Psoas muscle (tissue), 8 donors: ENCODE measurements at places on chromosomes 11 and 22.
A peak's percentile ranks its signal among the peaks of the same experiment; 100 is the strongest.

DNA sequence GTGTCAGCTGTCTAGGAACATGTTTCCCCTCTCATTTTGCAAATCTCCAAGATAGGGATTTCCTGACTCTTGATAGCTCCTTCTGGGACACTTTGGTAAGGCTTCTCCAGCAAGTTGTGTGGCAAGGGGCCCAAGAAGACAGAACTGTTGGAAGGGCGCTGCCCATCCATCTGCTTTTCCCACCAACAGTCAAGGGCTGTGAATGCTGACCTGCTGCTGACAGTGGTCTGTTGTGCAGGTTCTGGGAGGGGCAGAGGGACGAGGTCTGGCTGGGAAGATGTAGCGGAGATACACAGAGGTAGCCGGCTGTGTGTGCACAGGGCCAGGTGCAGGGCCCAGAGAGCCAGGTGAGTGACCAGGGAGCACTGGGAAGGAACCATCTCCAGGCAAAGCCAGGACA lies 12.2 kb downstream of the BCR start:
- DNase-seq, result no peak

DNA sequence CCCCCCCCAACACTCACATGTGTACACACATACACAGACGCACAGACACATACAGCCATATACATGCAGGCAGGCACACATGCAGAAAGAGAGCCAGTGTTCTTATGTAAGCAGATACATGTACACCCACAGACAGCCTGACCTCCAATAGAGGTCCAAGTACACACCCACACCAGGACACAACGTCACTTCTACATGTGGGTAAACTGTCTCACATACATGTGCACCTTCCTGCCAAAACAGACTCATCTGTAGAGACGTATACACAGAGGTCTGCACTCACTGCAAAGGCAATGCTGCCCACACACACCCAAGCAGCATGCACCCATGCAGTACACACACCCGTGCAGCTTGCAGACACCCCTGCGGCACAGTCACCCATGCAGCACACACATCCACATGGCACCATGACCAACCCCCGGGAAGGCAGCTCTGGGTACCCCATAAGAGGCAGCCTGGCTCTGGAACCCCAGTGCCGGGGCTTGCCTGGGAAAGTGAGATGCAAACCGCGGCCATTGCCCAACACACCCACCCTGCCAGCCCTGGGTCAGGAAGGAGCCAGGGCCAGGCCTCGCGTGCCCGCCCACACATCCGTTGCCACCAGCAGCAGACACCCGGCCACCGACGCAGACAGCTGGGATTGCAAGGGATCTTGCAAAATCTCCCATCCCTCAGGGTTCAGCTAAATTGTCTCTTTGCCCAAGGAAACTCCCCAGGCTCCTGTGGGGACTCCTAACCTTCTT lies 10.1 kb downstream of the CASTOR1 start:
- DNase-seq, result peak; percentile 65

DNA sequence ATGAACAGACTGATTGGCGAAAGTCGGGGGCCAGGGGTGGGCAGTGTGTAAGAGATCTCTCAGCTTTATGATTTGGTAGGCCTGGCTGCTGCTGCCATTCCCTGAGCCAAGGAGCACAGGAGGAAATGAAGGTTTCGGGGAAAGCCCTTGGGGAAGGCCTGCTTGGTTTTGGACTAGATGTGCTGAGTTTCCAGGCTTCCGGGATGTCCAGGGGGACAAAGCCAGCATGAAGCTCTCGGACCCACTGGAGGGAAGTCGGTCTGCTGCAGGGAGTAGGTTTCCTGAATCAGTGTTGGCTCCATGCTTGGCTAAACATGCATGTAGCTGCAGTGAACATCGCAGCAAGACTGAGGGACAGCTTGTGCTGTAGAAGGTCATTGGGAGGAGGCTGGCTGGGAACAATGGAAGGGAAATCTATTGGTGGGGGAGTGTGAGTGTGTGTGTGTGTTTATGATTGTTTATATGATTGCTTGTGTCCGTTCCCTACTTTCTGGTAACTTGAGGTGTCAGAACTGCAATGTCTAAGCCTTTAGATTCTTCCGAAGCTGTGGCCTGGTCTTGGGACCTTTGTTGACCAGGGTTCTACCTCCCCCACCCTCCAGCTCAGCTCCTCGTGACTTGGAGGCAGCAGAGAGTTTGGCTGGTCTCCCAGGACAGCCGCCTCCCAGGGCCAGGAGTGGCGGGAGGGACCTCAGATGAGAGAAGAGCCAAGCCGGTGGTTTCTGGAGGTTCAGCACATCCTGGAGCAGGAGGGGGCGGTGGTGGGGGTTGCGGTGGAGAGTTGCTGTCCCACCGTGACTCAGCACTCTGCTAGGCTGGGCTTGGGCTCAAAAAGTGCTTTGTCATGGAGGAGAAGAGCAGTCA lies 4.0 kb upstream of the FTH1 start:
- peak; percentile 98 for DNase-seq

GRCh38 chr11:87351676-87352075 lies 313.9 kb downstream of the TMEM135 start:
- DNase-seq, result no peak

GRCh38 chr22:38286915-38287669 lies 14.3 kb upstream of the TMEM184B start:
- no peak for DNase-seq

DNA sequence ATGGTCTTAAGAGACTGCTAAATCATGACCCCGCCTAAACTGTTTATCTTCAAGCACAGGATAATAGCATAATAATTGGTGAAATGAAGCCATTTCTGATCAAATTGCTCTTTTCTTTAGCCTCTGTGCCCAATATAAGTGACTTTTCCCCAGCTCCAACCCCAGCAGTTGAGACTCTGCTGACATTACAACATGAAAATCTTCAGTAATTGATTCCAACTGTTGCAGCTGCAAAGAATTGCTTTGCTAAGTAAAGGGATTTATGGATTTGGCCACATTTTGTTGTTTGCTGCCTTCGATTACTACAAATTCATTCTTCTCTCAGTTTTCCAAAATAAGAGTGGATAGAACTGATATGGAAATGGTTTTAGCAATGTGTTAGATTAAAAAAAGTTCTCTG lies 576.7 kb upstream of the LRRC4C start:
- no peak for DNase-seq

- DNase-seq, result no peak
These were observed 107.6 kb downstream of the WNT7B start for GRCh38 chr22:45869340-45869847.

- DNase-seq, result no peak
These were observed 63.5 kb downstream of the SIK2 start for GRCh38 chr11:111665777-111666176.
